HEK293T (cell line): ENCODE measurements at places on chromosomes 3 and 15.

DNA sequence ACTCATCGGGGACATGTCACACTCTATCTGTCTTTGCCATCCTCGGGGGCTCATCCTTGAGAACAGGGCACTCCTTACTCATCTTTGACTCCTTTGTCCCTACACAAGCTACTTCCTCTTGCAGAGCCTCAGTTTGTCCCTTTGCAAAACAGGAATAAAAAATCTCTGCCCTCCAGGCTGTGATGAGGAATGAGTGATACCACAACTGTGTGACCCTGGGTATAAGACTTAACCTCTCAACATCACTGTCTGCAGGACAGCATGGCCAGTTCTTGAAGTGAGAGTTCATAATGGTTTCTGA is 48.5 kb downstream of the IQSEC1 start:
- no peak for DNase-seq

GRCh38 chr3:126019683-126020082 is 50.7 kb downstream of the ROPN1B start:
- DNase-seq = no peak

- DNase-seq = no peak
Observed at GRCh38 chr3:15638891-15639262, 37.3 kb downstream of the BTD start.

- DNase-seq = no peak
Observed at GRCh38 chr3:8776406-8776805, 7.0 kb upstream of the OXTR start.

GRCh38 chr15:92383519-92384324 is 10.0 kb upstream of the ST8SIA2 start:
- DNase-seq = peak; percentile 58

DNA sequence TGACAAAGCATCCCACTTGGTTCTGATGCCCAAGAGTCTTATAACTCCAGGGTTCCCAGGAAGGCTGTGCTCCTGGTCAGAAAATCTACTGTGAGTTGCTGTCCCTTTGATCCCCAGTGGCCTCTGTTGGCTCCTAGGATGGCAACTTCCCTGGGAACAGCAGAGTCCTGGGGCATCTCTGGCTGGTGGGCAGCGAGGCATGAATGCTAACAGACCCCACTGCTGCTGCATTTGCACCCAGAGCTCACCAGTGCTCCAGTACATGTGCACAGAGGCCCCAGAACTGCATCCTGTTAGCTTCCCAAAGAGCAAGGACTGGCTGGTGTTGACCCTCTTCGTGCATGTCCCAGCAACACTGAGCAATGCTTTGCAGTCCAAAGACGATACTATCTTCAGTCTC is 15.7 kb downstream of the CAV3 start:
- no peak for DNase-seq

DNA sequence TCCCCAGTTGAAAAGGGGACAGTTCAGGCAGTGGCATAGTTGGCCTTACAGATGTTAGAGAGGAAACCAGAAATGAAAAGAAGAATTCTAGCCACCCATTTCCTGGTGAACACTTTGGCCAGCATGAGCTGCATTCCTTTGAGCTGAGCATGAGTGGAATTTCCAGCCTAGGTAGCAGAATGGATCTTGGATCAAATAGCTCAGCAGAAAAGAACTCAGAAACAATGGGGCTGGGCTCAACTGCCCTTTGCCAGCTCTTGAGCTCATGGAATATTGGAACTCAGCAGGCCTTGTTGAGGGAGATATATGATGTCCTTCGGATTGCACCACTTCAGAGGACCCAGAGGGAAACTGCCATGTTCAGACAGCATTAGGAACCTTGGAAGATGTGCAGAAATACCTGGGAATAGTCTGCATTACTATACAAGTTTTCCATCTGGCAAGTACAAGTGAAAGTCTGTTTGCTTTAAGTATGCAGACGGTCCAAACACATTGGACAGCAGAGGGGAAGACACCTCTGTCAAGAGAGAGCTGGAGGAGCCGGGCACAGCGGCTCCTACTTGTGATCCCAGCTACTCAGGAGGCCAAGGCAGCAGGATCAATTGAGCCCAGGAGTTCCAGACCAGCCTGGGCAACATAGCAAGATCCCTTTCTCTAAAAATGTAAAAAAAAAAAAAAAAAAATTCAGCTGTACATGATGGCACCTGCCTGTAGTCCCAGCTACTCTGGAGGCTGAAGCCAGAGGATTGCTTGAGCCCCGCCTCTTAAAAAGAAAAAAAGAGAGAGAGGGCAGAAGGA is 3.1 kb upstream of the CDV3 start:
- no peak for DNase-seq

- peak; percentile 23 for DNase-seq
Observed at GRCh38 chr3:141392897-141393734, 24.8 kb downstream of the ZBTB38 start.

DNA sequence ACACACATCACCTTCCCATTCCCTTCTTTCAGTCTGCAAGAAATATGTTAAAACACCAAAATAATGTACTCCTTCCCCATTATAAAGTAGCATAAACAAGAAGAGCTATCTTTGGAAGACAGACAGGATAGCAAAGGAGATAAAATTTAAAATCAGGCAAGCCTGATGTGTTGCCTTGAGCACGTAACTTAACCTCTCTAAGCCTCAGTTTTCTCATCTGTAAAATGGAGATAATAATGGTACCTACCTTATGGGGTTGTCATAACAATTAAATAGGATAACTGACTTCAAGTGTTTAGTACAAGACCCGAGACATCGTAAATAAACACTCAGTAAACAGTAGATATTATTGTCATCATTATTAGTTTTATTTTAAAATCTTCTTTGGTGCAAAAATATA is 142.4 kb downstream of the NR1D2 start:
- DNase-seq = no peak

DNA sequence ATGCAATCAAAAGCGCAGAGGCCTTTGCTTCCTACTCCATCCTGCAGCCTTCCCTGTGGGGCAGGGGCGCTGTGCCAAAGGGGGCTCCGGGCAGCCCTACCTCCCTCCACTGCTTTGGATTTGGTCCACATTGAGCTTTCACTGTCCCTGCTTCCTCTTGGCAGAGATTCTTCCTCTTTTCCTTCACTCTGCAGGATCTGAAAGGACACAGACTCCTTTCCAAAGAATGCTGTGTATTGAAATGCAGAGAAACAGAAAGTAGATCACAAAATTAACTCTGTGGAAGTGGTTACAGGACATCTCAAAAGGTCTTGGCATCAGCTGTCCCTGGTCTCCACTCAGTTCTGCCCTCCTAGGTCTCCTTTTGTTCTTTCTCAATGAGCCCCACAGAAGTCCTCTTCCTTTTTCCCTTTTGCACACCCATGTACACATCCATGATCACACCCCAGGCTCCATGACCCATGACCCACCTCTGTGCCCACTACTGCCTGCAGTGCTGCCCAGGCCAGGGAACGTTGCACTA is 64.1 kb downstream of the CCR1 start:
- DNase-seq = no peak

GRCh38 chr3:81395739-81396513 is 365.5 kb downstream of the GBE1 start:
- DNase-seq = peak; percentile 13

GRCh38 chr3:167662919-167663400 is 9.2 kb upstream of the WDR49 start:
- no peak for DNase-seq

DNA sequence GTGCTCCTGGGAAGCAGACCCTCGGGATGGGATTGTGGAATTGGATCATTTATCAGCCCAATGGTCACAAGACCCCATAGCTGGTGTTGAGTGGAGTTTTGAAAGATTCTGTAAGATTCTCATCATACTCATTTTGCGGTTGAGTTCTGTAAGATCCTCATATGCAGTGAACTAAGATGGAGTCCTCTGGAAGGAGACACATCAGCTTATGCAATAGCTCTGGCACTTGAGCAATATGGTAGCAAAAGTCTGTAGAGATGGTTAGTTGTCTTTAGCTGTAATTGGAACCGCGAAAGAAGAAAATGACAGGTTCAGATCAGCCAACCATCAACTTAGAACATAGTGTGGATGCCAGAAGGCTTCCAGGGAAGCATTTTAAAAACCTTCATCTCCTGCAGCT is 184.5 kb upstream of the TSC22D2 start:
- no peak for DNase-seq

DNA sequence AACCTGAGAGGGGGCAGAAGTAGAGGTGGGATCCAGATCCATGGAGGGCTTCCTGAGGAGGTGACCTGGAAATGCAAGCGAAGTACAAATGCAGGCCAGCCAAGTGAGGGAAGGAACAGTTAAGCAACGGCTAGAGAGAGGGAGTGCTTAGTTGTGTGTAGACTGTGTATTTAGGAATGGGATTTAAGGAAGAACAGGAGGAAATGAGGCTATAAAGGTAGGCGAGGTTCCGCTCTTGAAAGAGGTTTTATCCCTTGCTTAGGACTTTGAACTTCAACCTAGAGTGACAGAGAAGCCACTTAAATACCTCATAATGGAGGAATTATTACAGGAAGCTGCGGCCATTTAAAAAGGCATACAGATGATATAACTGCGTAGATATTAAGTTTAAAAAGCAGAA is 295.1 kb downstream of the THSD4 start:
- DNase-seq = no peak

GRCh38 chr3:150225986-150226385 is 182.1 kb upstream of the TSC22D2 start:
- no peak for DNase-seq

DNA sequence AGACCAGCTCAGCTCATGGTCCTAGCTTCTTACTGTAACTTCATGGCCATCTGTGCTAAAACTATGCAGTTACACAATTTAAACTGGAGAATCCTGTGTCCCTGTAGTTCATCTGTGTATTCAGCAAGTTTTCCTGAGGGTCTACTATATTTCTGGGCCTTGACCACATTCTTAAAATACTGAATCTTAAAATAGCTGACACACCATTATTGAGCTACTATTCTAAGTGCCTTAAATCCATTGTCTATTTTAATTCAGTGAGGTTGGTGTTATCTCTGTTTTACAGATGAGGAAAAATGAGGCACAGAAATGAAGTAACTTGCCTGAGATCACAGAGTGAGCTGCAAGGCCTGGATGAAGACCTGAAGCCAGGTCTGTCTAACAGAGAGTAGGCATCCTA is 22.0 kb downstream of the MYLK start:
- DNase-seq = no peak

DNA sequence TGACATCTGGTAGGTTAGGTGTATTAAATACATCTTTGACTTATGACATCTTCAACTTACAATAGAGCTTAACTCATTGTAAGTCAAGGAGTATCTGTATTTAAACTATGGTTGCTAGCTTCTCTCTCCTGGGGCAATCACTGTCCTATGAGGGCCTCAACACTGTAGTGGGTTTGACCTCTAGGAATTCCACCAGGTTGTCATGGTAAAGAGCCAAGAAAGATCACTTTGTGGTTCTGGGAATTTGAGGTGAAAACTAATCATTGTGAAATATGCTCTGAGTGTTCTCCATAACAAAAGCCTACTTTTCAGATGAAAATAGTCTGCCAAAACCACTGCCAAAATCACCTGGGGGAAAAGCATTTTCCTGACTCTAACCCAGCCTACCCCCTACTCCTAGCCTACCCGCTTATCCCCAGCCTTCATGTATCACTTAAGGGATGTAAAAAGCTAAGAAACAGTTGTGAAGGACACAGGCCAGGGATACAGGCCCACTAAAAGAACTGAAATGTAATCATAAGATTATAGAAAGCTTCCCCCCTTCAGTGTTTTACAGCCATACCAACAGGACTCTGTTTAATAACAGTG is 723.8 kb downstream of the MECOM start:
- DNase-seq = no peak

GRCh38 chr15:83854950-83855707 is 201.2 kb downstream of the ADAMTSL3 start:
- DNase-seq = no peak

GRCh38 chr3:172087602-172088580 is 48.5 kb downstream of the FNDC3B start:
- DNase-seq = no peak

DNA sequence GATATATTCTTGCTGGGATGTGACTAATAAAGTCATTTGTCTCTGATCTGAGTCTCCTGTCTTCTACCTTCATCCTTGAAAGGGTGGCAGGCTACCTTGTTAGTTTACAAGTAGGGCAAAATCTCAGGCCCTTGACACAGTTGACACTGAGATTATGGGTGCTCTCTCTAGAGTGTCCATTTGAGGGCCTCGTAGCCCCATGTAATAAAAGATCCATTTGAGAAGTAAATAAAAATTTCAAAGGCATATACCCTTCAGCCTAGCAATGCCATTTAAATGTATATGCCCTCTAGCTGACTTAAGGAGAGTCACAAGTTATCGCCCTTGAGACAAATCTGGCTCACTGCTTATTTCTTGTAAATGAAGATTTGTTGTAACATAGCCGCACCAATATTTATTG is 98.6 kb downstream of the TCF12 start:
- no peak for DNase-seq

GRCh38 chr3:191329654-191330529 is at the start of gene UTS2B:
UTS2B (minus strand) TSS chr3:191330526; CDS start chr3:191282189, 48,337 bp downstream.
- peak; percentile 37 for DNase-seq

GRCh38 chr15:48541341-48542278 is 103.9 kb downstream of the FBN1 start:
- no peak for DNase-seq

DNA sequence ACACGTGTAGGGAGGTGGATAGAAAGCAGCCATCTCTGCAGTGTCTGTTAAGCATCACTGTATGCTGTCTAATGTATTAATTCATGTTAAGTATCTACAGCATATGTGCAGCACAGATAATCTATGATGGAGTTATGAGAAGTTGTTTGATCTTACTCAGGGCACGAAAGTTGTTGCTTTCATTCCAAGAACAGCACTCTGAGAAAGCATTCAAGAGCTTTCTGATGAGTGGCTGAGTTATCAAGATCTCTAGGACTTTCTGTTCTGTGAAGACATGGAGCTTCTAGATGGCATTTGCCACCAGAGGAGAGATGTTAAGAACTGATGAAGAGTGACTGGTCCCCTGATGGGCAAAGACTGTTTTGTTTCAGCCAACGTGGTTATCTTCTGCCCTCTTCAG is 22.6 kb upstream of the TPRG1 start:
- DNase-seq = no peak

GRCh38 chr3:73804204-73804603 is 179.5 kb upstream of the PDZRN3 start:
- no peak for DNase-seq

DNA sequence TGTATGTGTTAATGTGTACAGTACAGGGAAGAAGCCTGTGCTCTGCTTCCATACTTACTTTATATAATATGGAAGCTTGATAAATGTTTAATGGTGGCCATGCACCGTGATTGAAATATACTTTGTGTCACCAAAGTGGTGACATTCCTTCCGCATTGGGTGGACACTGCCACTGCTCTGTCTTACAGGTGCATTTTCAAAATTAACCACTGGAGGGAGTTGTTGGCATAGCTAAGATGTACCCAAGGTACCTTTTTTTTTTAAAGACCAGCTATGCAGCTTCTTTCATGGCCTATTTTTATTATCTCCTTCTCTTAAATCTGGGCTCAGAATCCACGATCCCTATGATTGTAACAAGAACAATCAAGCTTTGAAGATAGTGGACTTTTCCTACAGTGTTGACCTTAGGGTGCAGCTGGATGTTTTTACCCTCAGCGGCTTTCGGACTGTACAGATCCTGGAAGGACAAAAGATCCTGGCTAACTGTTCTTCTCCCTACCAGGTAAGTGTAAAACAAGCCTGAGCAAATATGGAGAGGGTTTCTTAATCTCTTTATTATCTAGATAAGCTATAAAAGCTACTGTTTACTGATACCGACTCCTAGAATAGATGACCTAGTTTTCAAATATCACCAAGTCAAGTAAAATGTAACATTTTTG is 21.6 kb upstream of the PAK6 start:
- DNase-seq = peak; percentile 58
